Omental fat pad (tissue), 4 donors: ENCODE measurements at places on chromosomes 11 and 22.

DNA sequence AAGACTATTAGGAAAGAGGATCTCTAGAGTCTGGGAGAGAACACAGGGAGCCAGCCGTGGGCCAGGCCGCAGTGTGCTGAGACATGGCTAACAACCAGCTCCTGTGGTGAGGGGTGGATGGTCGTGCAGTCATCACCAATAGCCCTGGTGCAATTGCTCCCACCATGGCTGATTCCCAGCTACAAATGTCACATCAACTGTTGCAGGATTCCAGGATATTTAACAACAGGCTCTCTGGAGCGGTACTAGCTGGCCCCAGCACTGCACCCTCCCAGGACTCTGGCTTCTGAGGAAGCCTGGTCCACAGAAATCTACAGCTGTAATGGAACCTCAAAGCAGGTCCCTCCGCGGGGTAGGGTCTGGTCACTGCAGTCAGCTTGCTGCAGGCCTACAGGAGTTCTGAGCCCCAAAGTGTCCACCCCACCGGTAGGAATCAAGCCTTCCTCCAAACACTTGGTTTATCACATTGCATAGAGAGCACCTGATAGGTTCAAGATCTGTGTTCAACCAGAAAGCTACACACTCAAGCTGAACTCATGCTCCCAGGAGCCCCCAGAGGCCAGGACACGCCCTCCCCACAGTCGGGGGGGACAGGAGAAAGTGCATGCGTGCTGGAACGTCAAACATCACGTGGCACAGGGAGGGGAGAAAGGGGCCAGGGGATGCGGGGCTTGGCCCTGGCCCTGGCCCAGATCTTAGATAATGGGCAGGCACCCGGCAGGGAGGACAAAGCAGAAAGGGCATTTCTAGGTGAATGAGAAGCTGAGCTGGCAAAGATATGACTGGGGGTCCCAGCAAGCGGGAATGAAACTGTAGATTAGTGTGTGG, 609.0 kb downstream of the TBC1D22A start:
- DNase-seq: no peak

DNA sequence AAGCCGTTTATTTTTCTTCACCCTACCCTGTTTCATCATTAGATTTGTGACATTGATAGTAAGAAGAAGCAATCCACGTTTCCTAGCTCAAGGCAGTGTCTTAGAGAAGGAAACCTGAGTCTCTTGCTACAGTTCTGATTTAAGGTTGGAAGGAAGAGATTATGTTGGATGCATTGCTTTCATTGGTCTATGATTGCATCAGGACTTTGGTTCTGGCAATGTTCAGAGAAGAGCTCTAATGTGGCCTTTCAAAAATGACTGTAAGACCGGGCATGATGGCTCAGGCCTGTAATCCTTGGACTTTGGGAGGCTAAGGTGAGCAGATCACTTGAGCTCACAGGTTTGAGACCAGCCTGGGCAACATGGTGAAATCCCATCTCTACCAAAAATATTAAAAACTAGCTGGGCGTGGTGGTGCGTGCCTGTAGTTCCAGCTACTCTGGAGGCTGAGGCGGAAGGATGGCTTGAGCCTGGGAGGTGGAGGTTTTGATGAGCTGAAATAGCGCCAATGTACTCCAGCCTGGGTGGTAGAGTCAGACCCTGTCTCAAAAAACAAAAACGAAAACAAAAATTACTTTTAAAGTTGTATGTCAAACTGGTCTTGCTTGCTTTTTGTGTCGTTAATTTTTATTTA, 4.1 kb downstream of the NUCB2 start:
- no peak for DNase-seq

DNA sequence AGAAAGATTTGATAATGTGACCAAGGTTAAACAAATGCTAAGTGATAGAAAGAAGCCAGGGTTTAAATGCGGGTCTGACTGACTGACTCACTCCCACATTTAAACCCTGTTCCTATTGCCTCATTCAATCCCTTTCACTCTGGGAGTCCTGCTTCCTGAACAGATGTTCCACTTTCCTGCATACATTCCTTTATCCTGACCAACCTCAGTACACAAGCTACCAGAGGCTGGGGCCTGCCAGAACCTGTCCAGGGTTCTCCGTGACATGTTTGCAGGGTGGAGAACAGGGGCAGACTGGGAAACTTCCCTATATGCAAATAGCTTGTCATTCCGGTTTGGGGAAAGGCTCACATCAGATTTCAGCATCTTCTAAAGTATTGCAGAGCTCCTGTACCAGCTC, 3.0 kb upstream of the ANKK1 start:
- no peak for DNase-seq

DNA sequence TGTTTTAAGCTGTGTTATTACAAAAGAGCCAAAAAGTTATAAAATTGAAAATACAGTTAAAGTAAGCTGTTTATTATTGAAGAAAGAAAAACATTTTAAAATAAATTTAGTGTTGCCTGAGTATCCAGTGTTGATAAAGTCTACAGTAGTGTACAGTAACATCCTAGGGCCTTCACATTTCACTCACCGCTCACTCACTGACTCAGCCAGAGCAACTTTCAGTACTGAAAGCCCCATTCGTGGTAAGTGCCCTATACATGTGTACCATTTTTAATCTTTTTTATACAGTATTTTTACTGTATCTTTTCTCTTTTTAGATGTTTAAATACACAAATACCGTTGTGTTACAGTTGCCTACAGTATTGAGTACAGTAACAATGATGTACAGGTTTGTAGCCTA, 35.0 kb downstream of the POLD3 start:
- DNase-seq: no peak

GRCh38 chr11:132119573-132119972, 749.2 kb downstream of the NTM start:
- DNase-seq: no peak

- DNase-seq: no peak
These were observed 29.5 kb upstream of the CCDC34 start for GRCh38 chr11:27392278-27393114.

DNA sequence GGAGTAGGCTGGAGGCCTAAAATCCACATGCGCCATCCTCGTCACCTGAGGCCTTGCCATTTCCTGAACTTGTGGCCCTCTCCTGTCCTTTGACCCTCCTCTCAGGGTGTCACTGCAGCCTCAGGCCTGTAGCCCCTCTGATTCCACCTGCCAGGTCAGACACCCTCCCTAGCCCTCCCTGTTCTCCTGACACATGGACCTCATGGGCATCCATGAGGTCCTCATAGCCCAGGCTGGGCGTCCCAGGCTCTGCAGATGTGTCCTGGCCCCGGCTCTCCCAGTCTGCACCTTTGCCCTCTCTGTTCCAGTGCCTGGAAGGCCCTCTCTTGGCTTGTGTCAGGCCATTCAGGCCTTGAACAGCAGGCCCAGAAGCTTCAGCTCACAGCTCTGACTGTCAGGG, 15.8 kb downstream of the RAB36 start:
- no peak for DNase-seq

DNA sequence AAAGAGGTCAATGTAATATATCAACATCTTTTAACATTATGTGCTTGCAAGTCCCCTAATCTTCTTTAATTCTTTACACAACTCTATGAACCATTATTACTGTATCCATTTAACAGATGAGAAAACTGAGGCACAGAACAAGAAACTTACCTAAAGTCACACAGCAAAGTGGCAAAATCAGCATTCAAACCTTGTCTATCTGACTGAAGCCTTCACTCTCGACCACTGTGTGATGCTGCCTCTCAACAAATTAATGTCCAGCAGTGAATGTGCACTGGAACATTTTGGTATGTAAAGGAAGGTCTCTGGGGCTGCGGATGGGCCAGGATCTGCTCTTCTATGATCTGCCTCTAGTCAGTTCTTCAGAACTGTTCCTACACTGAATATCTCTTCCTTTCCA, 42.1 kb downstream of the PRCP start:
- no peak for DNase-seq

DNA sequence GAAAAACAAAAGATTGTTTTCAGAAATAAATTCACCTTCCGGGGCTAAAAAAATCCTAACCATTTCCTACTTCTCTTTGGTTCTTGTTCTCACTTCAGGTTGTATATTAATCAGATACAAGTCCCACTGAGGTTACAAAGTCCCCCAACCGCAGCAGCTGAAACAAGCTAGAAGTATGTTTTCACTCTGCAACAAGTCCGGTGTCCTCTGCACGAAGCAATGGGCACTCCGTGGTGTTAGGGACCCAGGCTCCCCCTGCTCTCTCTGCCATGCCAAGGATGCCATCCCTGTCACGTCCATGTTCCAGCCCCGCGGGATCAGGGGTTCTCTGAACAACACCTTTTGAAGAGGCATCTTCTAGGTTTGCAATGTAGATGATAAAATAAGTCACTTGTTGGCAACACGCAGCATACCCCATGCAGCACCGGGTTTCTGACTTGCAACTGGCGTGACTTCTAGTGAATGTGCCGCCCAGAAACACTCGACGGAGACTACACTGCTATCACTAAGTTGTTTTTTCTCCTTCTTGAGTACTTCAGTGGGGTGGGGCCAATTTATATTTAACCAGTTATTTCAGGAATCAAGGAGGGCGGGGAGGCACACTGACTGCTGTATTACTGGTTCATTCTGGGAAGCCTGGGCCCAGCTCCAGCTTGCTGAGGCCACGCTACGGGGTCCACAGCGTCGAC, 25.4 kb upstream of the GSTP1 start:
- no peak for DNase-seq

GRCh38 chr11:36212564-36213392, 76.4 kb downstream of the COMMD9 start:
- DNase-seq: no peak

GRCh38 chr22:45452565-45453379, 39.3 kb downstream of the RIBC2 start:
- DNase-seq: no peak

- DNase-seq: no peak
These were observed 48.4 kb downstream of the COMMD9 start for GRCh38 chr11:36240801-36241200.

DNA sequence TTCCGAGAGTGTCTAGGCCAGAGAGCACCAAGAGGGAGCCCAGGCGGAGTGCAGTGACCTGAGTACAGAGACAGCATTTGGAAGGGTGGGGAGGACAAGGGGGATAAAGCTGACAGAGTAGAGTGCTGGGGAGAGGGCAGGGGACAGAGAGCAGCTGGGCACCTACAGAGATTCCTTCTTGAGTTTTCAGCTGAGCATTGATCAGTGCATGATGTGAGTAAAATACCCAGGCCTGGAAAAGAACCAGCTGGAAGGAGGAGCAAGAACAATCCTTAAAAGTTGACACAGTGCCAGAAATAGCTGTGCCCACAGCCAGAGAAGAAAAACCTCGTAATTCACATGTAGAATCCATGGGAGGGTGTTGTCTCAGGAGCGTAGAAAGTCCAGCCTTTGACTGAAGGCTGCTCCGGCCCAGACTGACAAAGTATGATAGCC, 33.9 kb upstream of the PANX2 start:
- DNase-seq: no peak

- no peak for DNase-seq
These were observed 2.1 kb upstream of the GSTP1 start for GRCh38 chr11:67581469-67581868.

DNA sequence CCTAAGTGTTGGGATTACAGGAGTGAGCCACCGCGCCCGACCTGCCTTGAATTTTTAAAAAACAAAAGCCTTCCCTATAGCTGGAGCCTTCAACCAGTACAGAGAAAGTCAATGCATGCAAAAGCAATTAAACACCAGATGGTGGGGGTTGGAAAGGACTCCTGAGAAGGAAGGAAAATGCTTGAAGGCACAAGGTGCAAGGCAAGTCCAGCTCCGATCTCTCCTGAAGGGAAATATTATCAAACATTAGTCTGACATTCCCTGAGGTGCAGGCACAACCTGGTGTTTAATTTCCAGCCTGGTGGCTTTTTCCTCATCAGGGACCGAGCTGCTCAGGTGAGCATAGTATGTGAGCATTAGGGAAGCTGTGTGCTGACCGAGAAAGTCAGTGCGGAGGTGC, 12.9 kb upstream of the RAPSN start:
- DNase-seq: no peak

DNA sequence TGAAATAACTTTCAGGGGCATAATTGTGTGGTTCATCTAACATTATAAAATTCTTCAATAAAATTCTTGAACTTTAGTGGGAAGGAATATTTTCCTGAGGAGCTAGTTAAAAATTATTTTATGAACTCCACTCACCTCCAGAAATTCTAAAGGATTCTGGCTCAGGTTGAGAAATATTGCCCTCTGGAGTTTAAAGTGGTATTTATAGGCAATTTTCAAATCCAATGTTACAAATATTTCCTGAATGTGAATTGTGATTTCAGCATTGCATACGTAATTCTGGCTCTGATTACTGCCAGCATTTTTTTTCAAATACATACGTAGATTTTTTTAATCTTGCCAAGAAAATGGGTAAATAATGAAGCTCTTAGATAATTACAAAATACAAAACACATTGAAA, 598.2 kb upstream of the ANO3 start:
- no peak for DNase-seq

- no peak for DNase-seq
These were observed at the start of gene TUBA8 for GRCh38 chr22:18110194-18110953. Gene TUBA8 (plus strand): TSS chr22:18110809. CDS start chr22:18110866, 57 bp downstream.

GRCh38 chr22:22909605-22910271, 22.1 kb downstream of the IGLL5 start:
- no peak for DNase-seq

- no peak for DNase-seq
These were observed 11.4 kb downstream of the SCARF2 start for GRCh38 chr22:20426259-20426615.

GRCh38 chr11:93842461-93842860, 8.0 kb downstream of the VSTM5 start:
- DNase-seq: no peak

- DNase-seq: no peak
These were observed 104.1 kb downstream of the FBXO7 start for GRCh38 chr22:32578752-32579151.

- no peak for DNase-seq
These were observed 6.8 kb downstream of the ARHGAP1 start for GRCh38 chr11:46693597-46694012.

DNA sequence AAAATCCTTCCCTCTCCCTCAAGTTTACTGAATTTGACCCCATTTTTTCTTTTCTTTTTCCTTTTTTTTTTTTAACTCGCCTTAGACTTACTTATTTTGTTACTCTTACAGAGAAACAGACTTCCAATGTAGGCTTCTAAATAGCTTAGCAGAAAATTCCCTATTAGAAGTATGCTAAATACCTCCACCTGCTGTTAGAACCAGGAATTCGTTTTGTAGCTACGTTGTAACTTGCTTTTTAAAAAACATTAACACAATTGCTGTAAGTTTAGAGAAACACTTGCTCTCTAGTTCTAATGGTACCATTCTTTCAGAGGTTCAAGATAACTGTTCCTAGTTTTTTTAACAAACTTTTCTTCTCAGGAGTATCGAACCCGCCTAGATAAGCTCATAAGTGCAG, 324.2 kb downstream of the DCDC1 start:
- no peak for DNase-seq
